ENCODE measurements at places on chromosomes 3 and 15.

- DNase-seq: no peak
Measured at GRCh38 chr15:41546851-41547786, 3.1 kb upstream of the RPAP1 start.

DNA sequence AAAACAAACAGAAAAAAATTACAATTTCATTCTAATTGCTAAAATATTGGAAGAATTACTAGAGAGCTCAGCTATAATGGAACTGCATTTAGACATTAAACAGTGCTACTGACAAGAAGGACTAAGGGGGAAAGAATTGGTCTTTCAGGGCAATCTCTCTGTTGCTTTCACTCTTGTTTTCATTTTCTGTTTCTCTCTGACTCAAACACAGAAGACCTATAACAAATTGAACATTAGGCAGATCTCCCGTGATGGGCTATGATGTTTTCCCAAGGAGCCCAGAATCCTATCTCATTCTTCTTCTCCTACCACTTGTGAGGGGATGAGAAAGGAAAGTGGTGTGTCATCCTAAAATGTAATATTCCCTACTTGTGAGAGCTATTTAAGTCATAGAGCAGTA is 358.0 kb upstream of the TGFBR2 start:
- no peak for DNase-seq

DNA sequence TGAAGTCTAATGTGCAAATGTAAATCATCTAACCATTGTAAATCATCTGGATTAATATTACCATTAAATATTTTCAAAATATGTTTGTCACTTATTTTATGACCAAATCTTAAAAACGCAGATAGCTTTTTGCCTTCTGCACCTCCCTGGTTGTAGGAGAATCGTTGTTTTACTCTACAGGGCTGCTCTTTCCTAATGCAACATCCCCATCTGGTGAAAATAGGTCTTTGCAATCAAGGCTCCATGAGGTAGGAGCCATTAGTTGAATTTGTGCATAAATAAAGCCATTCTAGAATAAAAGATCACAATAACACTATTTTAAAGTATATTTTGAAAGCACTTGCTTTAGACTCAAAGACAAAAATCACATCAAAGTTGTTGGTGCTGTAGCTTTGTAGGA is 535.6 kb upstream of the AGTR1 start:
- no peak for DNase-seq

GRCh38 chr3:141477224-141477623 is 9.6 kb upstream of the RASA2 start:
- no peak for DNase-seq

GRCh38 chr3:49610666-49611280 is 56.5 kb downstream of the BSN start:
- no peak for DNase-seq

- no peak for DNase-seq
Measured at GRCh38 chr3:187919048-187919447, 173.8 kb upstream of the BCL6 start.

GRCh38 chr15:80183886-80184285 is 31.1 kb downstream of the FAH start:
- no peak for DNase-seq

DNA sequence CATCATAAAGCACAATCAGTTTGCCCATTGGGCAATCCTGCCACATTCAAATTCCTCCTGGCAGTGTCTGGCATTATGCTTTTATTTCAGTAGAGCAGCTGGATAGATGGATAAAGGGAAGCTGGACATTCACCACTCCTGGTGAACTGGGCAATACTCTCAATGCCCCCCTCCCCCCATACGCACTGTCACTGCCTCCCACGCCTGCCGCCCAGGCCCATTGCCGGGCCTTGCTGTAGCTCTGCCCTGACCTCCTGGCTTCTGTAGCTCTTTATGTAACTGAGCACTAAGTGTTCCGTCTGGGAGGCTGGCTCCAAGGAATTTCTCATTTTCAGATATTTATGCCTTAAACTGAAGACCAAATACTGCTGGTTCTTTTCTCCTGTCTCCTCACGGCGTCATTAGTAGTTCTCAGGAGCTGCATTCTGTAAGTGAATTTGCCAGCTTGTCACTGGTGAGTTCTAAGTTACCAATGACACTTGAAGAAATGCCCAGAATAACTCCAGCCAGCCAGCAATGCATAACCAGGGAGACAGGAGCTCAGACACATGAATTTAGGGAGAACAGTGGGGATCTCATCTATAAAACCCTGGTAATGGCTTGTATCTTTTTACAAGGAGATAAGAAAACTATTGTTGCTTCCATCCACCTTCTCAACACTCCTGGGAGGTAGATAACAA is 25.5 kb upstream of the RASGRF1 start:
- no peak for DNase-seq

Measured in LNCaP clone FGC (cell line).